Hypothalamus (tissue), 51 donors: ENCODE measurements at places on chromosomes 3 and 15.

- no peak for DNase-seq
Observed at GRCh38 chr3:146559388-146559787, 15.0 kb upstream of the PLSCR1 start.

GRCh38 chr3:42148982-42149432 is 57.9 kb downstream of the TRAK1 start:
- peak; percentile 94 for DNase-seq

GRCh38 chr15:97661796-97662195 is 298.7 kb upstream of the ARRDC4 start:
- no peak for DNase-seq

- DNase-seq, result no peak
Observed at GRCh38 chr15:77032052-77032646, 37.2 kb downstream of the PSTPIP1 start.

DNA sequence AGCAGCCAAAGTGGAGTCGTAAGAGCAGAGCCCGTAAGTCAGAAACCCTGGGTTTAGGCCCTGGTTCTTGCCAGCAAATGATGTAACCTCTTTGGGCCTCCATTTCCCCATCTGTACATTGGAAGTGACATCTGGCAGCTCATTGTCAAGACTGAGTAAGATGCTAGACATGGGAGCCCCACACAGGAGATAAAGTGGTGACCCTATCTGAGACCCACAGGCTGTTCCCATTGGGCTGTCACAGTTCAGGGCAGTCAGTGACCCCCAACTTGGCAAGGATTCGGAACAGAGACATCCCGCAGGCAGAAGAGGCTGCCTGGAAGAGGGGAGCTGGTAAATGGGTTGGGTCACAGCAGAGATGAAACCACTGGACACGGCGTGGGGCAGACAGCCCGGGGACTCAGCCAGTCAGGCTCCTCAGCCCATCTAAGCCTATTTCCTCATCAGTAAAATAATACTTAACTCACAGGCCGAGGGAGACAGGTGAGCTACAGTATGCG is 1.8 kb downstream of the CLN6 start:
- DNase-seq, result no peak

DNA sequence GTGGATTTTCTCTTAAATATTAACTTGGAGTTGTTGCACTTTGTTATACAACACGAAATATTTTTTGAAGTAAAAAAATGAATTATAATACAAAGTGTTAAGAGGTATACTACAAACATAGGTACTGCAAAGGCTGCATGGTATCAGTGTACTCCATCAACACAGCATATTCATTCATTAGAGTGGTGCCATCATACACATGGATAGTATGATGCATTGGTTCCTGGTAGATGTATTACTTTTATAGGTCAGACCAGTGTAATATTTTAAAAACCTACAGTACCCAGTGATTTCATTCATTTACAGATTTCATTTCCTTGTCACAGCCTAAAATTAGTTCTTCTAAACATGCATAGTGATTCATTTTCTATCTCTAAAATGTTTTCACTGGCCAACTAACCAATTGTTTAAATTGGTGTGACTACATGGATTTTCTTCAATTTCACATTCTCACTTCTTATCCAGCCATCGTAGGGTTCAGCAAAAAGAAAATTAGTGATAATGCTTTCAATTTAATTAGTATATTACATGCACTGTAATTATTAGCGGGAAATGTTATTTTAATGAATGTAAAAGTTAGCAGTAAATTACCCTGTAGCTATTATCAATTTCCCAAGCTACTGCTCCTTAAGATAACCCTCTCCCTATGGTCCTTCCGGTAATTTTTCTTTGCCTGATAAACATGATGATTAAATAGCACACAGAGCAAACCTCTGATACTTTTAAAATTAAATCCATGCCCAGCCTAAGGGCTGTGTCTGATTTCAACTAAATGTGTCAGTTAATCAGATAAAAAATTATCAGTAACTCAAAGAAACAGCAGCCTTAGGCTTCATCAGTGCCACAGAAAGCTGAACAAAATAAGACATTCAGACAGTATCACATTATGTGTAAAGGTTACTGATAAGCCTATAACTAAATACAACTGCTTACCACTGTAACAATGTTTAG is 68.4 kb downstream of the DPH6 start:
- no peak for DNase-seq

- no peak for DNase-seq
Observed at GRCh38 chr3:9342696-9343095, 20.2 kb upstream of the THUMPD3 start.

DNA sequence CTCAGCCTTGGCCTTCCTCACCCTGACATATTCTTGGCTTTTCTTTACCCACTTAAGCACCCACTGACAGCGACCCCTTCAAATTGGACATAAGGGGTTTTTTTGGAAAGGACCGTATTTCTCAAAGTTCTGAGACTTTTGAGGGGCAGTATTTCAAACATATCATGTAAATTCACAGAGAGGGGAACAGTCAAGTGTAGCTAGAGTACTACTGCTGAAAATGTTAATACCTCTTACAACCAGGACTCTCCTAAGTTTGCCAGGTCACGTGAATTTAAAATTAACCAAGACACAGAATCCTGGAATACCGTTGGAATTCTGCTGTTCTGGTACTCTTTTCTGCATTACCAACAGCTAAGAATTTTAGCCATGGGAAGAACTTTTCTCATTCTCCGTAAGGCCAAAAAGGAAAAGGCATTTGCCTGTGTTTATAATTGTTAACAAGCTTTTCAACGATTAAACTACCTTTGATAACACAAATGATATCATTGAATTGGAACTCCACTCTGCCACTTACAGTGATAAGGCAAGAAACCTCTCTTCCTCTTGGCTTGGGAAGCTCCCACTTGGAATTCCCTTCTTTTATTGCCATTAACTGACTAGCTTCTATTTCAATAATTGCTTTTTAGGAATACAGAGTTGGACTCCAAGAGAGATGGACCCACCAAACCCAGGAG is 597 bp upstream of the GBE1 start:
- DNase-seq, result no peak

DNA sequence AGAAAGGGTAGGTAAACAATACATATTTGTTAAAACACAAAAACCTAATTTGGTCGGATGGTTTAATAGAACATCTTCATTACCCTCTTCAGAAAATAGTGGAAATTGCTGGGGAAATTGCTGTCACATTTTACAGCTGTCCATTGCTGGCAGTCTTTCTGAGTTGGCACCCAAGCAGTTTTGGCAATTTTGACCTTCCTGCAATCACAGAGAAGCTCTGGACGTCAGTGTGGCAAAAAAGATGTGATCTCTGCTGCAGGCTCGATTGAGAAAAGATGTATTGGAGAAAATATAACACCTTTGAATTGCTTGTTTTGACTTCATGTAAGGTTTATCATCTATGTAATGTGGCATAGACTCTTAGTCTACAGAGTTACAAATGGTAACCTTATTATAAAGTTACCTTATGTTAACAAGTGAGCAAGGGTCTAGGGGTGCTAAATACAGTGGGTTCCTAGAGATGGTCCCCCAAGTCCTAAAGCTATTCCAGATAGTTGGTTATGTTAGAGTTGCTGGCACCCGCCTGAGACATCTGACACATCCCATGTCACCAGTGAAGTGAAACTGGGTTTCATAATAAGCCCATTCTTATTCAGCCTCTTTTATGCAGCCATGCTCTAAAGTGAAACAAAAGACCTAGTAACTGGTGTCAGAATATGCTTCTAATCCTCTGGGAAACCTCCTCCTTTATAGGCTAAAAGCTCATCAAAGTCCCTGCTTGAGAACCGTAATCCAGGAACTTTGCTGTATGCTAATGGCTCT is 14.0 kb downstream of the UBE2E1 start:
- DNase-seq, result no peak

- DNase-seq, result no peak
Observed at GRCh38 chr3:171396048-171396447, 64.2 kb downstream of the TNIK start.

DNA sequence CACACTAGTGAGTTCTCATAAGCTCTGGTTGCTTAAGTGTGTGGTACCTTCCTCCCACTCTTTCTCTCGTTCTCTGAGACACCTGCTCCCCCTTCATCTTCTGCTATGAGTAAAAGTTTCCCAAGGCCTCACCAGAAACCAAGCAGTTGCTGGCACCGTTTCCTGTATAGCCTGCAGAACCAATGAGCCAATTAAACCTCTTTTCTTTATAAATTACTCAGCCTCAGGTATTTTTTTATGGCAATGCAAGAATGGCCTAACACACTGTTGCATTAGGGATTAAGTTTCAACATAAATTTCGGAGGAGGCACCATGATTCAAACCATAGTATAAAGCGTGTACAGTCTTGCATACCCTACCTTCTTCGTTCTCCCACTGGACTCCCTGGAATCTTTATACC is 252.3 kb upstream of the CHRM5 start:
- DNase-seq, result no peak

- no peak for DNase-seq
Observed at GRCh38 chr3:42698911-42699230, 3.7 kb downstream of the HHATL start.

DNA sequence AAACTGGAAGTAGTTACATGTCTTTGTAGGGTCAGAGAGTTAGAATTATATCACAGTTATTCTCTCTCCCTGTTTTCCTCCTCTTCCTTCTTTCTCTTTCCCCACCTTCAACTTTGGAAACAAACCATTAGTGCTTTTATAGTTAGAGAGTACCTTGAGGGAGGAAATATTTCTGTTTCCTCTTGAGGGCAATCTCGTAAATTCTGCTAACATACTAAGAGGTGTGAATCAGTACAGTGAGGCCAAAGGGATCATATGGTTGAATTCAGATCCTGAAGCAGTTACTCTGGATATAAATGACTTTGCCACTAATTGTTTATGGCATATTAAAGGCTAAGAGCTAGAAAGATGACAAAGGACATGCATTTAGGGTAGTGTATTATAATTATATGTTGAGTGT is 60.3 kb upstream of the CCNL1 start:
- DNase-seq, result no peak
